NCI-H2029 (cell line): ENCODE measurements at places on chromosomes 6 and 20.

DNA sequence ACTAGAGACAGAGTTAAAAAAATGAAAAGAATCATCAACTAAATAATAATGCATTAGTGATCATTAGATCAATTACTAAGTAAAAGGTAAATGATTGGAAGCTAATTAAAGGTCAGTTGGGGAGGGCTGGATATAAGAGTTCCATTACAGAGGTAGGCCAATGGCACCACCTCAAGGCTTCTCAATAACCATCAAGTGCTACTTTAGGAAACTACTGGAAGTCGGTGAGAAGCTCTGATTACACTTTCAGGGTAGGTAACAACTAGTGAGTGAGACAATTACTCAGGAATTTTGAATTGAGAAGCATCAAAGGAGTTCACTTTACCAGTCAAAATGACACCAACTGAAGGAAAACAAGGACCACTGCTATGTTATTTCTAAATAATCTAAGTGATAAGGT lies 90.2 kb upstream of the HDAC2 start:
- no peak for DNase-seq

- no peak for DNase-seq
Measured at GRCh38 chr6:127290391-127291265, 24.0 kb downstream of the RNF146 start.

GRCh38 chr6:4274382-4275082 lies 139.2 kb upstream of the ECI2 start:
- no peak for DNase-seq

GRCh38 chr6:128841518-128841917 lies 41.4 kb upstream of the LAMA2 start:
- DNase-seq: no peak

- DNase-seq: no peak
Measured at GRCh38 chr6:80165143-80165542, 58.7 kb downstream of the BCKDHB start.

- no peak for DNase-seq
Measured at GRCh38 chr6:99490608-99491007, 24.6 kb downstream of the USP45 start.

DNA sequence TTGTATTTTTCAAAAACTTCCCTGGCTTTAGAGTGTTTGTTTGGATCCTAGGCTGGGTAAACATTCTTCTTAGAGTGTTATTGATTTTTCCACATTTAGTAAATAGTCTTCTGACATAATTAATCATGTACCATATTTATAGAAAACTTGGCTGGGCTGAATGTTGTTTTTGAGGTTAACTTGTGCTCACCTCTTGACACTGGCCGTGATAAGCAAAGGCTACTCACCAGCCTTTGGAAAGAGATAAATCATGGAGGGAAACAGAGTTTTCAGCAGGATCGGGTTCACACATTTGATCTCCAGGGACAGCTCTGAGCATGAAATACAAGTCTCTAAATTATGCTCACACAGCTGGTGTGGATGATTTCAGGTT lies 6.2 kb upstream of the CD93 start:
- peak; percentile 58 for DNase-seq
